Activated T-helper 17 cell treated with anti-CD3 and anti-CD28 coated beads, Interleukin-2, amount 50 U/mL, for 72 hours (primary cell): ENCODE measurements at places on chromosomes 1 and 21.

DNA sequence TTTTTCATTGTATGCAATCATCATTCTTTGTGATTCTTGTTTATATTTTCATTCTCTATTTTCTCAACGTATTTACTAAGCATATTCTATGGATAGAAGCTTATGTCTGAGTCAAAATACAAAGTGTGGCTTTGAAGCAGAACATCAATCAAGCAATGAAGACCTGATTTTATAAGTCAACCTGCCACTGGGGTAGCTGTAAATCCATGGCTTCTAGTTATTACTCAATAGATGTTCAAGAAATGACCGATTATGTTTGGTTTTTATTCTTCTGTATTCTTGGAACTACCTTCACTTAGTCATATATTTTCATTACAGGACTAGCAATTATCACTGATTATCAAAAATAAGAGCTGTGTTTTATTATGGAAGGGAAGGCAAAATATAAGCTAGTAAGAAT is 20.5 kb upstream of the PTGS2 start:
- peak; percentile 28 for ATAC-seq

- ATAC-seq, result no peak
Measured at GRCh38 chr1:246709835-246710234, 14.4 kb upstream of the SCCPDH start.

DNA sequence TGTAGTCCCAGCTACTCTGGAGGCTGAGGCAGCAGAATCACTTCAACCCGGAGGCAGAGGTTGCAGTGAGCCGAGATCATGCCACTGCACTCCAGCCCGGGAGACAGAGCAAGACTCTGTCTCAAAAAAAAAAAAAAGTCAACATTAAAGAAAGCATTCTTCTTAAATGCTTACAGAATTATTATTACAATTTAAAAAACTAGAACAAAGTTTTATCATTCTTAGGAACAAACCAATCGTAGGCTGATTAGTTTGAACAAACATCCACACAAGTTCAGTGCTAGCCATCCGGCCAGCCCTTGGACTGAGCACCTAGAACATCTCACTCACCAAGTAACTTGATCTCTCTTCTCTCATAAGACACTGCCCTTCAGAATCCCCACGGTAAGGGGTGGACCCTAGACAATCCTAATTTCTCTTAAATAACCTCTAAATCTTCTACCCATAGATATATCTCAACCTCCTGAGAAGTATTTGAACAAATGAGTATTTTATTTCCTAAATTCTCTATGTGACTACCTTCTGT is 16.0 kb downstream of the JAK1 start:
- no peak for ATAC-seq

DNA sequence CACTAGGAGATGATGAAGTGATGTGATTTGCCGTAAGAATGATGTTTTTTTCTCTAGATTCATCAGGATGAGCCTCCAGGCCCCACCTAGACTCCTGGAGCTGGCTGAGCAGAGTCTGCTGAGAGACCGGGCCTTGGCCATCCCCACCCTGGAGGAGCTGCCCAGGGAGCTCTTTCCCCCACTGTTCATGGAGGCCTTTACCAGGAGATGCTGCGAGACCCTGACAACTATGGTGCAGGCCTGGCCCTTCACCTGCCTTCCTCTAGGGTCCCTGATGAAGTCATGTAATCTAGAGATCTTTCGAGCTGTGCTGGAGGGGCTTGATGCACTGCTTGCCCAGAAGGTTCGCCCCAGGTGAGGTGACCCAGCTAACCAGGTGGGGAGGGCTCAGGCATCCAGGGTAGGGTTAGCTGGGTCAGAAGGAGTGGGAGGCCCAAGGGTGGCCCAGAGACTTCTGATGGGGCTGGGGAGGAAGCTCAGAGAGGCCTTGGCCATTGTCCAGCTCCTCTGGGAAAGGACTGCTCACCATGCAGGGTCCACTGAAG is 1.3 kb downstream of the PRAMEF12 start:
- no peak for ATAC-seq

- no peak for ATAC-seq
Measured at GRCh38 chr1:184648856-184649201, 105.8 kb downstream of the EDEM3 start.
